ENCODE measurements at places on chromosomes 13 and 19. TPM values are rescaled to one million over a fixed set of nuclear protein-coding genes. Genes with fewer than 3 reads are reported as not detected.

The VWA8 gene
- total RNA-seq = 19.7 TPM

The GAPDHS gene
- not detected for total RNA-seq

The ZNF626 gene
- 29.3 TPM for total RNA-seq

The FOXA3 gene
- not detected for total RNA-seq

The ZNF558 gene
- total RNA-seq = 36.4 TPM

The SLC35E1 gene
- total RNA-seq = 24.3 TPM

The SHKBP1 gene
- 3.4 TPM for total RNA-seq

The TUBA3C gene
- not detected for total RNA-seq

The C1QTNF9 gene
- not detected for total RNA-seq

The KLK14 gene
- not detected for total RNA-seq

The IFNL1 gene
- total RNA-seq = not detected

The ZNF99 gene
- total RNA-seq = 0.25 TPM

The ATP4A gene
- 0.25 TPM for total RNA-seq

The ATP4B gene
- not detected for total RNA-seq

The HRC gene
- 0.25 TPM for total RNA-seq

The NLRP11 gene
- total RNA-seq = not detected

The ZNF578 gene
- 24.3 TPM for total RNA-seq

The RNF17 gene
- not detected for total RNA-seq

The GPR183 gene
- total RNA-seq = 0.98 TPM

The PAN3 gene
- 33.2 TPM for total RNA-seq

The SIGLEC11 gene
- total RNA-seq = under 0.01 TPM

The CATSPERD gene
- total RNA-seq = 0.25 TPM

The CEACAM20 gene
- not detected for total RNA-seq

The ZNF571 gene
- total RNA-seq = 12.3 TPM

The TTC9B gene
- 32.0 TPM for total RNA-seq

The SBK3 gene
- total RNA-seq = not detected

The COX6B1 gene
- 102 TPM for total RNA-seq

The INSR gene
- 65.4 TPM for total RNA-seq

The CEACAM4 gene
- not detected for total RNA-seq

The FFAR3 gene
- under 0.01 TPM for total RNA-seq

The CGB8 gene
- total RNA-seq = not detected

The SHD gene
- total RNA-seq = 2.2 TPM

The KANK3 gene
- total RNA-seq = 2.2 TPM

The SWSAP1 gene
- 0.25 TPM for total RNA-seq

The PPFIA3 gene
- 33.9 TPM for total RNA-seq

The OR4F17 gene
- total RNA-seq = not detected

The UBE2S gene
- total RNA-seq = 29.7 TPM

The CYP2S1 gene
- total RNA-seq = under 0.01 TPM

The MEF2B gene
- not detected for total RNA-seq

The AMER2 gene
- 129 TPM for total RNA-seq

The ZNF418 gene
- 35.9 TPM for total RNA-seq

The ZNF738 gene
- 22.9 TPM for total RNA-seq

The SYNE4 gene
- total RNA-seq = under 0.01 TPM

The LENG8 gene
- 22.6 TPM for total RNA-seq

The ZNF414 gene
- total RNA-seq = 4.7 TPM

The FUT3 gene
- 0.25 TPM for total RNA-seq

The CABP5 gene
- total RNA-seq = not detected

The LGI4 gene
- 5.2 TPM for total RNA-seq

The EFNA2 gene
- total RNA-seq = 4.9 TPM

The ZNF324B gene
- 14.0 TPM for total RNA-seq
